ENCODE measurements at places on chromosomes 2 and 18.

- no peak for DNase-seq
Observed at GRCh38 chr2:60557486-60557864, 4.0 kb upstream of the BCL11A start.

DNA sequence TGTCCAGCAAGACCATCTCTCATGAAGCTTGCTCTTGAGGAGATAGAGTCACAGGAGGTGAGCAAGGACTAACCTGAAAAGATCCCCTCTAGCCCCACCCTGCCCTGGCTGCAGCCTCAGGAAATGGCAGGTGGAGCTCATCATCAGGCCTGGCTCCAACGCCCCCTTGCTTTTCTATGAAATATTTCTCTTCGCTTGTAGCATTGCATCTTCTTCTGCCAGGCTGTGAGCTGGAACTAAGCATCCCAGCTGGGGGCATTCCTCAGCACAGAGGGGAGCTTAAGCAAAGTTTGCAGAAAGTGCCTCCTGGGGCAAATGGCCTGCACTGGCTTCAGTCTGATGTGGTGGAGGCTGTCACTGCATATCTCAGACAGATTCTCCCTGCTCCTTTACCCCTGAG is 90.1 kb upstream of the LGALSL start:
- no peak for DNase-seq

DNA sequence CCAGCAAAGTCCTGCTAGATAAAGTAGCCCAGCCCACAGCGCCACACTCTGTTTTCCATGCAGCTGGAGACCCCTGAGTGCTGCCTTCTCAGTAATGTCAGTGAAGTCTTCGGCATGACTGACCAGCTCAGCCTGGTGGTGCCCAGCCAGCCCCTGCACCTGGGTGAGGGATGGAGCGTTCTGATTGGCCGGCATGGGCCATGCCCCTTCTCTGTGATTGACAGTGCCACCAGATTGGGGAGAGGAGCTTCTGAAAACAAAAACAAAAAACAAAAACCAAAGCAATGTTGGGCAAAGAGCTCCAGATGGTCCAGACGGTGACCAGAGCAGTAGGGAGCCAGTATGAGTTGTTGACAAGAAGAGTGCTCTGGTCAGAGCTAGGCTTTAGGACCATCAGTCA is 122.6 kb downstream of the DYSF start:
- no peak for DNase-seq

DNA sequence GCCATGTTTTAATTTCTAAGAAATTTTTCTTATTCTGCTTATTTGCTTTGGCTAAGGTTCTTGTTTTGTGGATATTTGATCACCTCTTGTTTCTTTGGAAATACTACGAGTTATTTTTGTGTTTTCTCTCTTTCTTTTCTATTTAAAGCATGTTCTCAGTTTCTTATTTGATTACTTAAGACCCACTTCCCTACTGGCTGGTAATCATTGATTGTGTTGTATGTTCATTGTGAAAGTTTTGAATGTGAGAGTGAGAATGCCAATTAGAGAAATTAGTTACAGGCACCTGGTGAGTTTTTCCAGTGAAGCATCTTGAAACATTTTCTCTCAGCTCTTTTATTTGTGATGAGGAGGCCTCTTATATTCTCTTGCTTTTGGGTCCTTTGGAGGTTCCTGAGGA is 226.7 kb upstream of the MC4R start:
- no peak for DNase-seq

DNA sequence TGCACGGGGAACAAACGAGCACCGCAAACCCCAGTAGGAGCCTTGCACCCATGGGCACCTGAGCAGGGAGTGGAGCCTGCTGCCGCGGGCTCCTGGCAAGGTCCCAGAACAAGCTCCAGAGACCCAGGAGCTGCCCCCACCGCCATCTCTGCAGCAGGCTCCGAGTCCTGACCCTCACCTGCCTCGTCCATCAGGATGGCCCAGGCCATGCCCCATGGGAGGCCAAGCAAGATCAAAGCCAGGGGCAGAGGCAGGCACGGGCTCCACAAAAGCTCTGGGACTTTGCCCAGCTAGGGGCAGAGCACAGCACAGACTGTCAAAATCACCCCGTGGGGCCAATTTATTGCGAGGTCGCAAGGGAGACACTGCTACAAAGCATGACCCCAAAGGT is 43.6 kb downstream of the GPC1 start:
- no peak for DNase-seq

- no peak for DNase-seq
Observed at GRCh38 chr2:168607992-168608391, 151.9 kb downstream of the CERS6 start.

- DNase-seq, result no peak
Observed at GRCh38 chr18:11840493-11840892, 10.7 kb upstream of the CHMP1B start.
